ENCODE measurements at places on chromosomes 13 and 19.

DNA sequence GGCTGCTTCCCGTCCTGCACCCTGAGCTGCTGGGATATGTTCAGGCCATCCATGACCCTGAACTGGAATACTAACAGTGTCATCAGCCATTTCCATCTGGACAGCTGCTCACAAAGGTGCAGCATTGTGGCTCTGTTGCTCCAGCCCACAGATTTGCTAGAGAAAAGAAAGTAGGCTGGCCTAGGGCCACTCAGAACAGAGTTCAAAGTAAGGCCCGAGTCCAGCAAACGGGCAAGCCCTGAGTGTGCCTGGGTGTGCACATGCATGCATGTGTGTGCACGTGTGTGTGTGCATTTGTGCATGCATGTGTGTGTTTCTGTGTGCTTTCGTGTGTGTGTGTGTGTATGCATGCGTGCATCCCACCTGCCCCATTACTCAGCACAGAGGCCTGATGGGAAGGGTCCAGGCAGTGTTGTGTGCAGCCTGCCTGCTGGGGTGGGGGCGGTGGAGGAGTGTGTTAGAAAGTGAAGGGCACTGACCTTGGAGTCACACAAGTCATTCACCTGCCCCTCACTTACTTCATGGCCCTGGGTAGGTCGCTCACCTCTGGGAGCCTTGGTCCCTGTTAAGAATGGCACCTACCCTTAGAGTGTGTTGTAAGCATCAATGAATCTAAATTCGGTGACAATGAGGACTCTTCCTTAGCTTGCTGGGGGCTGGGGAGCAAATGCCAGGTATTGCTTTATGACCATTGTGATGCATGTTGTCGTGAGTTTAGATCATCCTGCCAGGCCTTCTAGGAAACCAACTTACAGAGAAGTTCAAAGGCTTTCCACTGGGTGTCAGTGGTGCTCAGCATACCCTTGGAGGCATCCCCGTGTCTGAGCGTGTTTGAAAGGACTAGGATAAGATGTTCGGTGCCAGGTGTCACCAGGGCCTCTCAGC lies 53.2 kb downstream of the GPR12 start:
- peak; percentile 15 for DNase-seq

GRCh38 chr19:6230991-6231448 lies 48.8 kb downstream of the MLLT1 start:
- DNase-seq = no peak

GRCh38 chr19:14432791-14433553 lies at the start of gene PKN1:
TSS of gene PKN1 (plus strand) at chr19:14433306. CDS start at chr19:14433522, 216 bp downstream.
- DNase-seq = no peak

DNA sequence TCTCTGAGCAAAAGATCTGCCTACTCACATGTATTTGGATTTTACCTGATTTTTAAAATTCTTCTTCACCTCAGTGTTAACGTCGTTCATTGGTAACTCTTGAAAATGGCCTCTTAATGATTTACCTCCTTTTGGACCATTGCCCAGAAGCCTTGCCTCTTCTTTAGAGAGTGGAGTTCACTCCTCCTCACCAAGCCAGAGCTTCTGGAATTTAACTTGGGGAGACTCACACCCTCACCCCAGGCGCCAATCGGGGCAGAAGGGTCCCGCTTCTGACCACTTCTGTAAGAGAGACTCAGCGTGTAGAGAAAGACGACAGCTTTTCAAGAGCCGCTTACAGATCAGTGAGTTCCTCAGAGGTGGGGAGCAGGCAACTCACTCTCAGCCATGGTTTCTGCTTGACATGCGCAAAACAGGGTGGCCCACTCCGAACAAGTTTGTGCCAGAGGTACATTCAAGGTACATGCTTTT lies 2.7 kb downstream of the PNMA8C start:
- no peak for DNase-seq

- DNase-seq = no peak
Observed at GRCh38 chr13:30331331-30331771, 24.0 kb upstream of the KATNAL1 start.

DNA sequence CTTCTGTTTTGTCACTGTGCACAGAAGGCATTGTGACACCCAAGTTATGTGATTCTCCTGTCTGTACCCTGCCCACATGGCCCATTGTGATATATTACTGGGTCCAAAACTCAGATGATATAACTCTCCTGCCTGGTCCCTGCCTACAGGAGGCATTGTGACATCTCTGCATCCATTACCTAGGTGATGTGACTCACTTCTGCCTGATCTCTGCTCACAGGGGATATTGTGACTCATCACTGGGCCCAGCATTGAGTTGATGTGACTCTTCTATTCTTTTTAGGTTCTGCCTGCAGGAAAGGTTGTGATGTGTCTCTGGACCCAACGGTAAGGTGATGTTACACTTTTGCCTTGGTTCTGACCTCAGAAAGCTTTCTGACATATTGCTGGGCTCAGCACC lies 67.9 kb upstream of the ZNF724 start:
- DNase-seq = no peak

DNA sequence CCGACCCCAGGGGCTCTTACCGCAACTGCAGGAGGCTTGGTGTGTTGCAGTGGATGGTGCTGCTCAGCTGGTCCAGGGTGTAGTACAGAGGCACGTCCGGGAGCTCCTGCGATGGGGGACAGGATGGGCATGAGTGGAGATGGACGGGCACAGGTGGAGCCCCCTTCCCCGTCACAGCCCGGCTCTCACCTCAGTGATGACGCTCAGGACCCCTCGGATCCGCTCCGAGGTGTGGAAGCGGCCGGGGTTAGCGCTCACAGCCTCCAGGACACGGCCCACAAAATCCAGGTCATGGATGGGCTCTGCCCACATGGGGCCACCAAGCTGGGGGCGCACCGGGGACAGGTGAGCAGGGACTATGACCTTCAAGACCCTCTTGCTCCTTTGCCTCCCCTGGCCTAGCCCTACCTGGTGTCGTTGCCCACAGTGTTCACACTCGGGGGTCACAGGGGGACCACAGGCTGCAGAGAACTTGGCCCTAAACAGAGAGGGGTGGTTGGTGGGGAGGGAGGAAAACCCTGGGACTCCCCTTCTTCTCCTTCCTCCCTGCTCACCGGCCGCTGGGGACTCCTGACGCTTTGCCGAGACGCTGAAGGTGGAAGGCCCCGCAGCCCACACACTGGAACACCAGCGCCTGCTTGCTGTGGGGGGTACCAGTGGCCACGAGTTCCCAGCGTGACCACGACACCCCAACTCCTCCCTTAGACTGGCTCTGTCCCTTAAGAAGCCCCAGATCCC lies 6.9 kb upstream of the LYL1 start:
- DNase-seq = no peak

DNA sequence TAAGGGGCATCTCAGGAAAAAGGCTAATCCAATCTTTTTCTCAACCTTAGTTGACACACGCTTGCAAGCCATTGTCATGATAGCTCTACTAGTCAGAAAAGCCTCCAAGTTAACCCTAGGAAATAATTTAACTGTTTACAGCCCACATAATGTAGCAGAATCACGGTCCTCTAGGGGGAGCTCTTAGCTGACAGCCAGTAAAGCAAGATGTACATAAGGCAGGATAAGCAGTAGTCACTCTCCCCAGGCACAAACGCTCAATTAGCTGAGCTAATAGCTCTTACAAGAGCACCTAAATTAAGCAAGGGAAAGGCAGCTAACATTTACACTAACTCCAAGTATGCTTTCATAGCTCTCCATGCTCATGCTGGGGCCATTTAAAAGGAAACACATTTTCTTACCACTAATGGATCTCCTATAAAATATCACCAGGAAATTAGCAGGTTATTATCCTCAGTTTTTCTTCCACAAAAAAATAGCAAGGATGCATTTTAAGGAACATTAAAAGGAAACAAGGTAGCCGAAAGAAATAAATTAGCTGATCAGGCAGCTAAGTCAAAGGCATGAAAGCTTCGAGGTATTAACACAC lies 33.7 kb upstream of the ZSCAN5A start:
- no peak for DNase-seq

- DNase-seq = no peak
Observed at GRCh38 chr13:39107561-39107960, 69.3 kb downstream of the NHLRC3 start.

Measured in thymus (tissue), 14 donors.